ENCODE measurements at places on chromosomes 4 and X. TPM values are rescaled to one million over a fixed set of nuclear protein-coding genes. Genes with fewer than 3 reads are reported as not detected.

- no peaks in the 10 kb centered on the region for H3K27me3 ChIP-seq
- H3K4me1 ChIP-seq = no peaks in the 10 kb centered on the region
- DNase-seq = no peak
- H3K36me3 ChIP-seq = no peaks in the 10 kb centered on the region
Measured at GRCh38 chr4:26724534-26724933, 136.1 kb upstream of the STIM2 start.

Gene TCEAL5
- not detected for total RNA-seq

Gene PRDM5
- 2.4 TPM for total RNA-seq

GRCh38 chr4:48108309-48109073, 25.6 kb downstream of the TXK start:
- no peak for DNase-seq
- no peak overlapping the region for H3K4me3 ChIP-seq
- H3K27me3 ChIP-seq = no peaks in the 10 kb centered on the region
- no peaks in the 10 kb centered on the region for H3K36me3 ChIP-seq
- H3K27ac ChIP-seq = no peak overlapping the region

GRCh38 chr4:172986114-172986513, 182.5 kb upstream of the GALNT7 start:
- H3K36me3 ChIP-seq = no peaks in the 10 kb centered on the region
- no peak overlapping the region for H3K4me3 ChIP-seq
- H3K27me3 ChIP-seq = no peaks in the 10 kb centered on the region
- peaks cover 30% of the 10 kb centered on the region for H3K4me1 ChIP-seq
- peak overlapping the region; percentile 56 for H3K27ac ChIP-seq
- DNase-seq = no peak

DNA sequence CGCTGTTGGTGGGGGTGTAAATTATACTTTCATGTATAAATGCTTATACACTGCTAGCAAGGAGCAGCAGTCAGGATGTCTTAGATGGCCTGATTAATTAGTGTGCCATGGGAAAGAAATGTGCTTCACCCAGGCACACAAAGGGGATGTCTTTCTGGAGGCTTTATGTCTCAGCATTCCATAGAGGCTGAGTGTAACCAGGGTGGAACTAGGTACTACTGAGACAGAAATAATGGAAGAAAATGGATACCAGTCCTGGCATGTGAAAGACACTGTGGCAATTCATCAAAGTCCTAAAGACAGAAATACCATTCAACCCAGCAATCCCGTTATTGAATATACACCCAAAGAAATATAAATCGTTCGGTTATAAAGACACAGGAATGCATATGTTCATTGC, 52.5 kb downstream of the PF4 start:
- no peaks in the 10 kb centered on the region for H3K36me3 ChIP-seq
- H3K27me3 ChIP-seq = no peaks in the 10 kb centered on the region
- no peak overlapping the region for H3K4me3 ChIP-seq
- H3K4me1 ChIP-seq = no peaks in the 10 kb centered on the region

GRCh38 chrX:150507251-150507856, 61.1 kb upstream of the MTM1 start:
- H3K4me3 ChIP-seq = no peak overlapping the region
- DNase-seq = no peak
- no peaks in the 10 kb centered on the region for H3K27me3 ChIP-seq
- peaks cover 19% of the 10 kb centered on the region for H3K4me1 ChIP-seq
- H3K27ac ChIP-seq = no peak overlapping the region
- H3K36me3 ChIP-seq = no peaks in the 10 kb centered on the region

DNA sequence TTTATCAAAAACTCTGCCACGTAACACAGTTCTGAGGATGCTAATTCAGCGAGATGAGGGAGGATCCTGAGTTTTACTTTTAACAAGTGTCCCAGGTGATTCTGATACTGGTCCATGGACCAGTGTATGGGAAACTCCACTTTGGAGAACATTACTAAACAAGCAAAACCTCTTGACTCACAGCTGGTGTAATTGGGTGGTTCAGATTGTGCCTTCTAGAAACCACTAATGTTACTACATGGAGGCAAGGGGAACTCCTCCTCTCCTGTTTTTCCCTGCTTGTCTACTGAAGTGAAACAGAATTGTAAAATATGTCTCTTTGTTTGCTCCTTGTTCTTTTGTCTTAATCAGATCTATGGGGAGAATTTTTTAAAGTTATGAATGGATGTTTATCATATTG, 62.6 kb downstream of the FRAS1 start:
- H3K4me1 ChIP-seq = no peaks in the 10 kb centered on the region
- H3K27ac ChIP-seq = no peak overlapping the region
- H3K36me3 ChIP-seq = no peaks in the 10 kb centered on the region
- DNase-seq = no peak
- no peaks in the 10 kb centered on the region for H3K27me3 ChIP-seq

GRCh38 chr4:8904666-8905065, 33.0 kb upstream of the HMX1 start:
- no peak overlapping the region for H3K4me3 ChIP-seq
- H3K36me3 ChIP-seq = no peaks in the 10 kb centered on the region
- no peaks in the 10 kb centered on the region for H3K4me1 ChIP-seq
- H3K27ac ChIP-seq = no peak overlapping the region
- DNase-seq = no peak

DNA sequence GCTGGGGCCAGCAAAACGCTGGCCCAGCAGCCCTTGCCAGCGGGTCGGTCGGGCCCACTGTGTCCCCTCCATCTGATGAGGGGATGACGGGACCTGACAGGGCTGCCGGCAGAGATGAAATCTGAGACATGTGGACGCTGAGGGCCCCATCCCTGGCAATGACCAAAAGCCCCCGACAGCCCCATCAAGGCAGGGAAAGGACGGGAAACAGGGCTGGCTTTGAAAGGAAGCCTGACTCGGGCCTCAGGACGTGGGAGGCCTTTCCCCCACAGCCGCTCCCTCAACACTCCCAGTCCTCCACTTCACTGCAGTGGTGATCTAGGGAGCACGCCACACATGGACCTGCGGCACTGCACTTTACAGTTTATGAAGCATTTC, 202.4 kb downstream of the AFAP1 start:
- H3K36me3 ChIP-seq = no peaks in the 10 kb centered on the region
- H3K27ac ChIP-seq = no peak overlapping the region
- no peak overlapping the region for H3K4me3 ChIP-seq
- no peak for DNase-seq
- H3K4me1 ChIP-seq = no peaks in the 10 kb centered on the region

Gene SCD5
- 3.8 TPM for total RNA-seq

DNA sequence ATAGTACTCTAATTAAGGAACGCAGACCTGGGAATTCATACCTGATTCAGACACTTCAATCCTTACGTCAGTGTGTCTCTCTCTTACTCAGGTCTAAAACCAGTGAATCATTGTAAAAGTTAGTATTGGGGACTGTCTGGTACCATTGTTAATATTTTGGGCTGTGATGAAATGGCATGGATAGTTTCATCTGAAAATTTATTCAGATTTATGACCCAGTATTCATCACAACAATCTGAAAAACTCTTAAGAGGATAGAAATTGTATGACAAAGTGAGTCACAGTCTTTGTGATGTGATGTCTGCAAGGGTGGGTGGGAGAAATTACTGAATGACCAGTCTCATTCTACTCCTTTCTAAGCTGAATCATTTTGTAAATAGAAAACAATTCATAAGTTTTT, 10.3 kb downstream of the FGF2 start:
- DNase-seq = peak; percentile 72
- H3K27ac ChIP-seq = peak overlapping the region; percentile 75
- H3K4me3 ChIP-seq = no peak overlapping the region
- H3K4me1 ChIP-seq = peaks cover 19% of the 10 kb centered on the region
- no peaks in the 10 kb centered on the region for H3K27me3 ChIP-seq
- H3K36me3 ChIP-seq = no peaks in the 10 kb centered on the region

GRCh38 chr4:54315561-54316538, 86.8 kb downstream of the PDGFRA start:
- peaks cover 8% of the 10 kb centered on the region for H3K4me1 ChIP-seq
- no peak for DNase-seq
- H3K27ac ChIP-seq = no peak overlapping the region
- no peaks in the 10 kb centered on the region for H3K36me3 ChIP-seq
- H3K4me3 ChIP-seq = no peak overlapping the region
- peaks cover 46% of the 10 kb centered on the region for H3K27me3 ChIP-seq

GRCh38 chr4:26132858-26133257, 188.0 kb upstream of the RBPJ start:
- H3K36me3 ChIP-seq = no peaks in the 10 kb centered on the region
- no peaks in the 10 kb centered on the region for H3K27me3 ChIP-seq
- peaks cover 8% of the 10 kb centered on the region for H3K4me1 ChIP-seq
- no peak for DNase-seq
- no peak overlapping the region for H3K27ac ChIP-seq

- peaks cover 16% of the 10 kb centered on the region for H3K4me1 ChIP-seq
- no peaks in the 10 kb centered on the region for H3K27me3 ChIP-seq
- no peak for DNase-seq
- H3K27ac ChIP-seq = peak overlapping the region; percentile 74
Measured at GRCh38 chr4:165906272-165906671, 33.2 kb downstream of the TLL1 start.

DNA sequence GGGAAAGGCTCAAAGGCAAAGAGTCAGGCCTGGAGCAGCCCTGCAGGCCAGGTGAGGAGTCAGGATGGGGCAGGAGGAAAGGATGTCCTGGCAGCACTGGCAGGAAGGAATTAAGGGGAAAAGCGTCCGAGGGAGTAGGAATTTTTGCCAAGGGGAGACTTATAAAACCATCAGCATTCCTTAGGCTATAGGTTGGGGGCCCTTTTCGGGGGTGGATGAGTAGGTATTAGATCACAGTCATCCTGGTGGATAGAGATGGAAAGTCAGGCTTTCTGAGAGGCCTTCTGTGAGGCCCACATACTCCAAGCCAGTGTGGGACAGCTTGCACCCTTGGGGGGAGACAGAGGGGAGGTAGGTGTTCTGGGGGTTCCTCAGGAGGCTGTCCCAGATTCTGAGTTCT, 12.3 kb downstream of the STARD8 start:
- peaks cover 4% of the 10 kb centered on the region for H3K4me1 ChIP-seq
- H3K27me3 ChIP-seq = no peaks in the 10 kb centered on the region
- no peak overlapping the region for H3K4me3 ChIP-seq
- H3K36me3 ChIP-seq = no peaks in the 10 kb centered on the region

Data from PC-3 (cell line).